Body of pancreas (tissue), 4 donors: ENCODE measurements at places on chromosomes 5 and 9. TPM values are rescaled to one million over a fixed set of nuclear protein-coding genes. Genes with fewer than 3 reads are reported as not detected.

GRCh38 chr5:177232761-177233160, 70.8 kb downstream of the RAB24 start:
- H3K4me1 ChIP-seq: peaks cover 13% of the 10 kb centered on the region
- H3K27ac ChIP-seq: no peak overlapping the region
- no peak overlapping the region for H3K4me3 ChIP-seq
- H3K36me3 ChIP-seq: no peaks in the 10 kb centered on the region

- no peak overlapping the region for H3K4me3 ChIP-seq
- H3K4me1 ChIP-seq: peaks cover 11% of the 10 kb centered on the region
- no peaks in the 10 kb centered on the region for H3K27me3 ChIP-seq
- H3K36me3 ChIP-seq: no peaks in the 10 kb centered on the region
- H3K27ac ChIP-seq: no peak overlapping the region
- no peak for DNase-seq
Observed at GRCh38 chr9:13941714-13942113, 372.2 kb downstream of the NFIB start.

GRCh38 chr9:73007966-73008672, 55.3 kb upstream of the ALDH1A1 start:
- no peak overlapping the region for H3K4me3 ChIP-seq
- no peaks in the 10 kb centered on the region for H3K36me3 ChIP-seq
- no peak overlapping the region for H3K27ac ChIP-seq
- H3K4me1 ChIP-seq: no peaks in the 10 kb centered on the region
- H3K27me3 ChIP-seq: no peaks in the 10 kb centered on the region
- DNase-seq: no peak

GRCh38 chr5:135377751-135378680, 21.0 kb downstream of the MACROH2A1 start:
- no peak overlapping the region for H3K4me3 ChIP-seq
- no peaks in the 10 kb centered on the region for H3K27me3 ChIP-seq
- H3K4me1 ChIP-seq: no peaks in the 10 kb centered on the region
- no peak overlapping the region for H3K27ac ChIP-seq
- H3K36me3 ChIP-seq: peaks cover under 1% of the 10 kb centered on the region
- DNase-seq: no peak

GRCh38 chr5:148033134-148033533, 30.6 kb upstream of the SPINK5 start:
- no peak overlapping the region for H3K27ac ChIP-seq
- no peak overlapping the region for H3K4me3 ChIP-seq
- H3K4me1 ChIP-seq: no peaks in the 10 kb centered on the region
- DNase-seq: no peak
- H3K36me3 ChIP-seq: no peaks in the 10 kb centered on the region

GRCh38 chr5:151718646-151719045, 31.9 kb upstream of the SPARC start:
- H3K4me1 ChIP-seq: no peaks in the 10 kb centered on the region
- peak; percentile 20 for DNase-seq
- no peak overlapping the region for H3K27ac ChIP-seq
- no peaks in the 10 kb centered on the region for H3K27me3 ChIP-seq

Gene SLC12A7
- 42.8 TPM for total RNA-seq

DNA sequence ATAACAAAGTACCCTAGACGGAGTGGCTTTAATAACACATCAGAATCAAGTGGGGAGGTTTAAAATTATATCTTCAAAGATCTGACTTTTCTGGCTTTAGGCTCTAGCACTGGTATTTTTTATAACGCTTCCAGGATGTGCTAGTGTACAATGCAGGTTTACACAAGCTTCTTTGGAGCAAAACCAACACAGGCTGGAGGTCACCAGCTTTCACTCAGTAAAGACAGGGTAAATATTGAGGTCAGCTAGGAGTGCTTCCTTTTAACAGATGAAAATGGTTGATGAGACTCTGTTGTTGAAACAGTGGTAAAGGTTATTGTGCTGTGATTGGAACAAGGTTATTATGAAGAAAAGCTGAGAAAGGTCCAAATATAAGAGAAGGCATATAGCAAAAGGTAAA, 414.2 kb downstream of the TAF11L14 start:
- DNase-seq: no peak
- H3K4me3 ChIP-seq: no peak overlapping the region
- no peak overlapping the region for H3K27ac ChIP-seq
- no peaks in the 10 kb centered on the region for H3K4me1 ChIP-seq

- no peaks in the 10 kb centered on the region for H3K27me3 ChIP-seq
- DNase-seq: no peak
- no peaks in the 10 kb centered on the region for H3K36me3 ChIP-seq
- H3K4me3 ChIP-seq: no peak overlapping the region
- no peaks in the 10 kb centered on the region for H3K4me1 ChIP-seq
Observed at GRCh38 chr5:69035665-69036064, 58.1 kb upstream of the SLC30A5 start.

- no peak overlapping the region for H3K4me3 ChIP-seq
- peaks cover 67% of the 10 kb centered on the region for H3K4me1 ChIP-seq
- no peaks in the 10 kb centered on the region for H3K27me3 ChIP-seq
- H3K27ac ChIP-seq: no peak overlapping the region
- H3K36me3 ChIP-seq: no peaks in the 10 kb centered on the region
- no peak for DNase-seq
Observed at GRCh38 chr9:134390537-134390936, 64.3 kb downstream of the RXRA start.

DNA sequence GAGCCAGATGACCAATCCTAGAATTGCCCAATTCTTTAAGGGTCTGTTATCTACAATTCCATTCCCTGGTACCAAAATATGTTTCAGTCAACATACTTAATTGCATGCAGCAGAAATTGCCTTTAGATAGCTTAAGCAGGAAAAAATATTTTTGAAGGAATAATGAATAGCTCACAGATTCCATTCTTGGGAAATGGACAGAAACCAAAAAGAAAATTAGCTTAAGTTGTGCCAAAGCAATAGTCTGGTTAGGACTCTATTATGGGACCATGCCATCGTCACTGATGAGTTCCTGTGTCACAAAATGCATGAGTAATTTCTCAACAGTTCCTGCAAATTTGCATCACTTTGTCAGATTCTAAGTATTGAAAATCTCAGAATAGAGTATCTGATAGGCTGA, 12.3 kb downstream of the ACTBL2 start:
- H3K4me1 ChIP-seq: no peaks in the 10 kb centered on the region
- H3K27ac ChIP-seq: no peak overlapping the region
- no peaks in the 10 kb centered on the region for H3K27me3 ChIP-seq
- DNase-seq: no peak
- H3K36me3 ChIP-seq: no peaks in the 10 kb centered on the region

GRCh38 chr9:80066931-80067330, 495.2 kb downstream of the TLE4 start:
- no peaks in the 10 kb centered on the region for H3K27me3 ChIP-seq
- no peak overlapping the region for H3K4me3 ChIP-seq
- no peaks in the 10 kb centered on the region for H3K36me3 ChIP-seq
- no peak for DNase-seq
- H3K4me1 ChIP-seq: no peaks in the 10 kb centered on the region

DNA sequence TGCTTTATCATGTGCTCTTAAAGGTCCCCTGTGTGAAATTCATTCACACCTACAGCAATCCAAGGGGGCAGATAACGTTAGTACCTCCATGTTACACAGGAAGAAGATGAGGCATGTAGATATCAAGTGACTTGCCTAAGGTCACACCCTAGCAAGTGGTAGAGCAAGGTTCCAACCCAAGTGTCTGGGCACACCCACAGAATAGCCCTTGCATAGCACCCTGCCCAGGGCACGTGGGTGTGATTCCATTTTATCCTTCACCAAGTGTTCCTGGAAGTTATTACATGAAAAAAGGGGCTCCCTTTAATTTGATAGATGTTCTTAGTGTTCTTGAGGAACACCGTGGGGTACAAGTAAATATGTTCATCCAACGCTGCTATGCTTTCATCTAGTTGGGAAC, 4.9 kb downstream of the TMEM171 start:
- no peak overlapping the region for H3K4me3 ChIP-seq
- H3K4me1 ChIP-seq: peaks cover 7% of the 10 kb centered on the region
- H3K27ac ChIP-seq: no peak overlapping the region

DNA sequence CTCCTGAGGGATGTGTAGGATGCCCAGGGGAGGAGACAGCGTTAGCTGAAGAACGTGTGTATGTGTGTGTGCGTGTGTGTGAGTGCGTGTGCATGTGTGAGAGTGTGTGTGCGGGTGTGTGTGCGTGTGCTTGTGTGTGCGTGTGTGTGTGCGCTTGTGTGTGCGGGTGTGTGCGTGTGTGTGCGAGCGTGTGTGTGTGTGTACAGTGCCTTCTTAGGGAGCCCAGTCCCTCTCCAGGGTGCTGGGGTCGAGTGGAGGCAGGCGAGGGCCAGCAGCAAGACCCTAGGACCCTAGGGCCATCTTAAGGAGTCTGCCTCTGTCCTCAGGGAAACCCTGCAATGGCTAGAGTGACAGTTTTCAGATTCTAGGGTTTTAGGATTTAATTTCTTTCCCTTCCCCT, 26.0 kb upstream of the STXBP1 start:
- H3K4me3 ChIP-seq: no peak overlapping the region
- no peaks in the 10 kb centered on the region for H3K36me3 ChIP-seq
- peaks cover 12% of the 10 kb centered on the region for H3K4me1 ChIP-seq
- H3K27ac ChIP-seq: no peak overlapping the region

Gene CCDC183
- total RNA-seq: 3.3 TPM

Gene PLCXD3
- 1.6 TPM for total RNA-seq

Gene ZNF454
- 4.2 TPM for total RNA-seq

DNA sequence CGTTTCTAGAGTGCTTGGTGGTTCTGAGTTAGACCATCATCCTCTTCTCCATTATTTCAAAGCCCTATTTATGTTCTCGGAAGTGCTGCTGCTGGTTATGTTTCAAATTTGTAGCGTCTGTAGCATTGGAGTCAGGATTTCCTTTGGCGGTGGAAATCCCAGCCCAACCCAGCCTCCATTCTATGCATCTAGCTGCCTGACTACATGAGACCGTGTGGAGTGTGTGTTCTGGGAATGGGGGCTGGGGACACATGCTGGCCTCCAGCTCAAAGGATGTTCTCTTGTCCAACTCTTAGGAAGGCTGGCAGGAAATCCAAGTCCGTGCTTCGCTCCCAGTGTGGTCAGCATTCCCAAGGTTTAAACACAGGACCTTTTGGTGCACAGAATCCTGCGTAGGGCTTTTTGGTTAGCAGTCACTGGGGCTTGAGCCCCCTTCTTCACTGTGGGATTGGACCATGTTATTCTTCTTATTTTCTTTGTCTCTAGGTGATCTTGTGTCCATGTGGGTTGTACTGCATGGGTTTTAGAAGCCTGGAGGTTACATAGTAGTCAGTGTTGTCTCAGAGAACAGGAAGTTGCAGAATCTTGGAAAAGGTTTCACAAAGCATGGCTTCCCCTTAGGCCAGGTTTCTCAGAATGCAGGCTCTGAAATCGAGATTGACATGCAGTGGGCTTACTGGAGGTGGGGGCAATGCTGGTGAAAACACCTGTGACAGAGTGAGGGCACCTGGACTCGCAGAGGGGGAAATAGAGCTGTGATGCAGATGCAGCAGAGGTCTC, 132.2 kb downstream of the ARHGAP26 start:
- no peaks in the 10 kb centered on the region for H3K27me3 ChIP-seq
- DNase-seq: no peak
- peaks cover 3% of the 10 kb centered on the region for H3K36me3 ChIP-seq
- no peak overlapping the region for H3K27ac ChIP-seq
- no peaks in the 10 kb centered on the region for H3K4me1 ChIP-seq

- no peak overlapping the region for H3K4me3 ChIP-seq
- no peak overlapping the region for H3K27ac ChIP-seq
- no peak for DNase-seq
- peaks cover 11% of the 10 kb centered on the region for H3K27me3 ChIP-seq
Observed at GRCh38 chr5:33938507-33938796, 2.3 kb downstream of the RXFP3 start.

- H3K36me3 ChIP-seq: no peaks in the 10 kb centered on the region
- no peak overlapping the region for H3K4me3 ChIP-seq
- no peaks in the 10 kb centered on the region for H3K4me1 ChIP-seq
- H3K27ac ChIP-seq: no peak overlapping the region
- no peak for DNase-seq
- H3K27me3 ChIP-seq: no peaks in the 10 kb centered on the region
Observed at GRCh38 chr5:158898185-158899177, 201.2 kb downstream of the EBF1 start.

DNA sequence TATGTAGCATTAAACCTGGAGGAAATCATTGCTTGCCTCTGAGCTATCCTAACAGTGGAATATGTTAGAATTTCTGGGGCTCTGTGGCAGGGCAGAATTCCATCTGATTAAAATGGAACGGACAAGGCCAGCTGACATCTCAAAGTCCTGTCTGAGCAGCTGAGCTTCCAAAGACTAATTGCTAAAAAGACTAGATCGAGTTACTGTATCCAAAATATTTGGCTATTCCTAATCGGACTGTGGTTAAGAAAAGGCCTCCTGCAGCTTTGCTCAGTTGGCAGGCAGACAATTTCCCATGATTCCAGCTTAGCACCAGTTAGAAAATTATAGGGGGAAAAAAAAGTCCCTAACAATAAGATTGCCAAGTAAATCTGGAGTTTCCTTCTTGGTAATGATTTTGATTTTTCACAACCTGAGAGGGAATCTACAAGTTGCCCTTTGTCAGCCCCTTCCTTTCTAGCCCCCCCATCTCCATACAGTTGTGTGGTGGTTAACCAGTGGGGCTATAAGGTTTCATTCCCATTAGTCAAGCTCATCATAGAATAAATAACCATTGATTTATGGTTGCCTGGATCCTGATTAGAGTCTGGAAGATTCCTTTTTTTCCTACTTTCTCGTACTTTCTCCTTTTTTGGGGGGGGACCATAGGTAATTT, 26.4 kb downstream of the PTGR1 start:
- H3K4me1 ChIP-seq: no peaks in the 10 kb centered on the region
- H3K4me3 ChIP-seq: no peak overlapping the region
- peak; percentile 22 for DNase-seq
- no peak overlapping the region for H3K27ac ChIP-seq

Gene IFNA2
- total RNA-seq: not detected

- no peaks in the 10 kb centered on the region for H3K36me3 ChIP-seq
- no peaks in the 10 kb centered on the region for H3K27me3 ChIP-seq
- no peak for DNase-seq
- H3K27ac ChIP-seq: peak overlapping the region; percentile 86
- H3K4me1 ChIP-seq: peaks cover 18% of the 10 kb centered on the region
Observed at GRCh38 chr5:119036101-119036762, 34.7 kb upstream of the DMXL1 start.

DNA sequence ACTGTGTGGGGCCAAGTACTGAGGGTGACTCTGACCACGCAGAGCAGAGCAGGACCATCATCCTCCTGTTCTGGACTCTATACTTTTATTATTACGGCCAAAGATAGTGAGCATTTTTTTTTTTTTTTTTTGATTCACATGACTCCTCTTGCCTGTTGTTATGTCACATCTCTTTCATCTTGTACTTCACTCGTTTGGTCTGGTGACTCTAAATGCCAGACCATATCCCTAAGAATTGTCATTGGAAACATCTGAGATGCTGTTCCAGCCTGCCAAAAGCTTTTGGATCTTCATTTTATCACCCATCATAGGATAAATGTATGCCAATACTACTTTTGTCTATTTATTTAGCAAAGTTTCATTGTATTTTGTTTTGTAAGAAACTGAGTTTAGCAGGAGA, 168.2 kb upstream of the RAI14 start:
- H3K27me3 ChIP-seq: no peaks in the 10 kb centered on the region
- DNase-seq: no peak
- peaks cover 53% of the 10 kb centered on the region for H3K4me1 ChIP-seq
- no peak overlapping the region for H3K4me3 ChIP-seq
- H3K36me3 ChIP-seq: no peaks in the 10 kb centered on the region
